Hematopoietic multipotent progenitor cell treated with erythropoietin and hydrocortisone succinate and interleukin-3 and kit ligand, for 8 days (in vitro differentiated cells): ENCODE measurements at places on chromosomes 11 and 22.

DNA sequence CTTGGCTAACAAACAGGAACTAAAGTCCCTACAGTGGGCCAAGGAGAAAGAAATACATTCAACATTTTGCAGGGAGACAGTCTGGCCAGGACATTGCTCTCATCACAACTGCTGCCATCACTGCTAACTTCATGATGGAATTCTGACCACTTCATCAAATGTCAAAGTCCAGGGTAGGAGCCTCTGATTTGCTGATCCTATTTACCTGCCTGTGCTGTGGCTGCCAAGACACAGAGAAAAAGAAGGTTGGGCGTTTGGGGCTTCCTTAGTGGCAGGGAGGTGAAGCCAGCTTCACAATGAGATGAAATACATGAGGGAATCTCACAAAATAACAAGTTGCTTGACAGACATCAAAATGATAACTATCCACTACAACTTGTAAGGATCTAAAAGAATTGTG lies 343.9 kb upstream of the CADM1 start:
- no peak for DNase-seq

- no peak for DNase-seq
Observed at GRCh38 chr22:47987885-47988515, 1225.5 kb downstream of the TBC1D22A start.

- DNase-seq: no peak
Observed at GRCh38 chr11:26134481-26135355, 197.2 kb upstream of the ANO3 start.

GRCh38 chr11:40421208-40421981 lies 1038.1 kb downstream of the LRRC4C start:
- DNase-seq: no peak

GRCh38 chr11:134535029-134536025 lies 123.3 kb upstream of the B3GAT1 start:
- no peak for DNase-seq

- no peak for DNase-seq
Observed at GRCh38 chr11:90930252-90930651, 707.4 kb upstream of the CHORDC1 start.

- no peak for DNase-seq
Observed at GRCh38 chr22:42636506-42636905, 3.9 kb downstream of the ATP5MGL start.

DNA sequence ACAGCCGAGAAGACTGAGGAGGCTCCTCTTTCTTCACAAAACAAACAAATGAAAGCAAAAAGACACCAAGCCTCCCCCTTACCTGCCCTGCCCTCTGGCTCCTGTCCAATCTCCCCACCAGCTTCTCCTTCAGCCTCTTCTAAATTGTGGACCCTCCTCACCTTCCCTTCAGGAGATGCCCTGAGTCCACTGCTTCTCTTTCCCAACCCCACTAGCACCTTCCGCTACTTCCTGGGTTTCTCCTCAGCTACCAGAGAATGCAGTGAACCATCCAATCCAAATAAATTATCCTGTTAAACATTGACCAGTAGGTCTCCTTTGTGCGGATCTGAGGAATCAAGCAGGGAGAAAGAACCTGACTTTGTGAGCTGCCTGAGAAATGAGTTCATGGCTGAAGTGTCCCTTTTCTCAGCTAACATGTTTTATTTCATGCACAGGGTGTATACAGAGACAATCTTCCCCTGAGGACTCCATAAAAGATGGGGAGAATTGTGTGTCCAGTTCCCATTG lies 63.2 kb upstream of the VPREB1 start:
- no peak for DNase-seq

GRCh38 chr11:117315285-117316196 lies 515 bp downstream of the BACE1 start:
- no peak for DNase-seq

GRCh38 chr22:36010090-36010489 lies 18.5 kb downstream of the RBFOX2 start:
- peak; percentile 64 for DNase-seq

- DNase-seq: peak; percentile 24
Observed at GRCh38 chr22:45308957-45309421, 745 bp upstream of the FAM118A start.

DNA sequence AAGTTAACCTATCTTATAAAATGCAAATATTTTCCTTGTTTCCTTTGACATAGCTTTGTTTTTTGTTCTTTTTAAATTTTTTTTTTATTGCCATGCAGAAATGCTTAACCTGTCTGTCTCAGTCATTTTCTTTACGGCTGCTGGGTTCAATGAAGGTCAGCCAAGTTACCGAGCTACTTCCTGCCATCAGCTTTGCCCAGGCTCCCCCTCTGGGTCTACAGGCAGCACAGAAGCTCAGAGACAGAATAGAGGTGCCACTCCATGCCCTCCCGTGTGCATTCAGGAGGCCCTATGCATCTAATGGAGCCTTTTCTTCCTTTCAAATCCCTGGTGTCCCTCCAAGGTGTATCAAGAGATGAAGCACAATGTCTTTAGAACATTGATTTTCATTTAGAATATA lies 411.0 kb upstream of the NARS2 start:
- no peak for DNase-seq

- peak; percentile 1 for DNase-seq
Observed at GRCh38 chr11:109641549-109641948, 219.6 kb downstream of the C11orf87 start.

GRCh38 chr22:30695351-30695851 lies 727 bp downstream of the OSBP2 start:
- DNase-seq: no peak

DNA sequence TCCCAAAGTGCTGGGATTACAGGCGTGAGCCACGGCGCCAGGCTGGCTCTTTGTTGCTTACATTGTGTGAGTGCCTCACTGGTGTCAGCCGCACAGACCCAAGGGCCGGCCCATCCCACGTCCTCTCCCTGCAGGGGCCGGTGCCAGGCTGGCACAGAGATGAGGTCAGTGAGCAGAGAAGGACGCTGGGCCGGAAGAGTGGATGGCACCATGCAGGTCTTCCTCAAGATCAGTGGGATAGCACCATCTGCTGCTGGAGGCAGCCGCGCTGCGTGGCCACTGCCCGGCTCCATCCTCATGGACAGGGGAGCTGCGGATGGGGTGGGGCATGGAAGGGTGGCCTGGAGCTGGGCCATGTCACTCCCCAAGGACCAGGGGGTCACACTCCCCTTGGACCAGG lies 22.0 kb upstream of the FGF4 start:
- no peak for DNase-seq

GRCh38 chr11:126102436-126102981 lies 39.8 kb upstream of the CDON start:
- DNase-seq: peak; percentile 90

DNA sequence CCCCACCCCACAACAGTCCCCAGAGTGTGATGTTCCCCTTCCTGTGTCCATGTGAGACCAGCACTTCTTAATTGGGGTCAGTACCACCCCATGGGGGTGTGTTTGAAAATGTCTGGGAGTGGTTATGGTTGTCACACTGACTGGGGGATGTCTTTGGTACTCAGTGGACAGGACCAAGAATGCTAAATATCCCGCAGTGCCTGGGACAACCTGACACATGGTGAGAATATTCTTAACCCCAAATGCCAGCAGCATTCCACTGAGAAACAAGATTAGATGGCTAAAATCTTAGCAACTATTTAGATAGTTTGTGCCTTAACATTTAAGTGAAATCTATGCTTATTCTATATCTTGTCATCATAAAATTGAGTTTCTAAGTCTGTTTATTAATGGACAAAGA lies 177.5 kb upstream of the ZBED5 start:
- no peak for DNase-seq

DNA sequence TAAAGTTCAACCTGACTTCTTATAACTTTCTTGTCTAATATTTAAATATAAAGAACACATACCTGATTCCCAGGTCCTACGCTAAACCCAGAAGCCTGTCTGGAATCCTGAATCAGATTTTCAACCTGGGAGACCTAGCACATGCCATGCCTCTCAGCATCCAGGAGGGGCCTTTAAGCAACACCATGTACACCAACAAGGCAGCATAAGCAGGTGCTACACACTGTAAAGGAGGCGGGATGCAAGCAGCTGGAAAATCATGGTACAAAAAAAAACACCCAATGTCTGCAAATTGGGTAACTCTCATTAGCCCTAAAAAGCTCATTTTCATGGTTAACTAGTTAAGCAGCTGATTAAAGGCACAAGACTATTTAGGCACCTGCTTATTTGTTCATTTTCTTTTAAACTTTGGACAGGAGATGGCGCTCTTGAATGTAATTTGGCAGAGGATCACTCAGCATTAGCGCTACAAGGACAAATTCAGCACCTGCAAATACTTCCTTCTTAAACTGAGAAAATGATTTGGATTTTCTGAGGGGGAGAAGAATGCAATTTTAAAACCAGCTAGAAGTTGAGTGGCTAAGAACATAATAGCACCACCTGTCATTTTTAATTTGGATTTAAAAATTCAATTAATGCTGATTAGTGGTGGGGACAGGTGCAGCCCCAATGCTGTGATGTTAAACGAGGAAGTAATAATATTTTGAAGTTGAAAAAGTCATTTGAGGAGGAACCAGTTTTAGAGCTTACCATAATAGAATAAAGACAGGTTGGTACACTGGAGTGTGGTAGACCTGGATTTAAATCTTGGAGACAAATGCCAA lies 104.0 kb downstream of the FAR1 start:
- DNase-seq: peak; percentile 90

- DNase-seq: no peak
Observed at GRCh38 chr11:94790197-94790596, 22.0 kb downstream of the AMOTL1 start.

- DNase-seq: no peak
Observed at GRCh38 chr11:21614961-21615360, 577.9 kb upstream of the ANO5 start.

DNA sequence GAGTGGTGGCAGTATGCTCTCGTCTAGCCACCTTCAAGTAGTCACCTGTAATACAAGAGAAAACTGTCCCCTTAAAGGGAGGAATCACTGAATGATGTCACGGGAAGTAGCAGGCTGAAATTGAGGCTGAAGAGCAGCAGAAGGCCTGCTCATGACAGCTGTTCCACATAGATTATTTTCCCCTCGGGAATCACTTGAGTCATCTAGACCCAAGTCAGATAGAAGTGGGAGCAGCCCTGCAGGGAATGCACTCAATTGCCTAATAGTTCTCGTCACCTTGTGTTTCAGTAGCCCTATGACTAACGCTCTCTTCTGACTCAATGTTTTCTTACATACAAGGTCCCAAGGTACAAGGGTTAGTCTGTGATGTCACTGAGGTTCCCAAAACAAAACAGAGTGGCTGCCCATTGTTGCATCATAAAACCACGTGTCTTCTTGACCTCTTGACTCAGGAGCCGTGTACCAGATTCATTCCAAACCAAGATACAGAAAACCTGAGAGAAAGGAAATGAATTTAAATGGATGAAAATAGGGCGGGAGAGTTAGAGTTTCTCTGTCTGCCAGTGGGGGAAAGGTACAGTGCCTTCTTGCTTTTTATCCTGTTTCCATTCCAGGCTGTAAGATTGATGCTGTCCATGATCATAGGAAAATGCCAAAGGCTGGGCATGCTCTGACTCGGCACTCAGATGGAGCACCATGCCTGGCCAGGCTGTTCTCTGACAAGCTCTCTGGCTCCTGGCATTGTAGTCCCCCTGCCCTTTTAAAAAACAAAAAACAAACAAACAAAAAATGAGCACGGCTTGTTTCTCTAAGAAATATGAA lies 21.6 kb upstream of the C11orf96 start:
- no peak for DNase-seq

DNA sequence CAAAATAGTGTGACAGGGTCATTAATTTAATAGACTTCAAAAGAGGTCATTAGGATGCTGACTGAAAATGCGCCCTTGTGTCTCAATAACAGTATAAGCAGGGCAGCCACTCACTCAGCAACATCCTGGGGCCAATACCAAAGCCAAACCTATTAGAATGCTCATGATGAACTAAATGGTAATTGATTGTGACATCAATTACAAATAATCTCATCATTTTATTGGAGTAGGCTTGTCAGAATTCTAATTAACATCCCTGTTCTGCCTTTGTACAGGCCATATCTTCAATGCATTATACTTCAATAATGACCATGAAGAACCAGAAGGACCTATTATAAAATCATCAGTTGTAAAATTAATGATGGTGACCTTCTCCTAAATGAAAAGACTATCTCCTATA lies 64.2 kb downstream of the DNAJC24 start:
- no peak for DNase-seq

- no peak for DNase-seq
Observed at GRCh38 chr11:132314911-132315455, 944.6 kb downstream of the NTM start.

DNA sequence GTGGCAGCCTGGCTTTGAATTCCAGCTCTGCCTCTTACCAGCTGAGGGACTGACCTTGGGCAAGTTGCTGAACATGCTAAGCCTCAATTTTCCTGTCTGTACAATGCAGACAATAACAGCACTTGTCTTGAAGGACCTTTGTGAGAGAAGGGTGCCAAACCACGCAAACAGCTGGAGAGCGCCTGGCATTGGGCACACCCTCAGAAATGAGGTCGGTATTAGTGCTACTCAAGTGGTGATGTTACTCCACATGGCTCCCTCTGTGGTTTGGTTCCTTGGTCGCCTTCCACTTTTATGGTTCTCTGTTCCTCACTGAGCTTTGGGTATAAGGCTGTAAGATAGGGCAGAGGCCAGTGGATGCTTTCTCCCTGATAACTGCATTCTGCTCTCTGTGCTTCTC lies 8.2 kb downstream of the UBASH3B start:
- DNase-seq: peak; percentile 60

- no peak for DNase-seq
Observed at GRCh38 chr11:121446752-121447156, 5.4 kb upstream of the SORL1 start.

DNA sequence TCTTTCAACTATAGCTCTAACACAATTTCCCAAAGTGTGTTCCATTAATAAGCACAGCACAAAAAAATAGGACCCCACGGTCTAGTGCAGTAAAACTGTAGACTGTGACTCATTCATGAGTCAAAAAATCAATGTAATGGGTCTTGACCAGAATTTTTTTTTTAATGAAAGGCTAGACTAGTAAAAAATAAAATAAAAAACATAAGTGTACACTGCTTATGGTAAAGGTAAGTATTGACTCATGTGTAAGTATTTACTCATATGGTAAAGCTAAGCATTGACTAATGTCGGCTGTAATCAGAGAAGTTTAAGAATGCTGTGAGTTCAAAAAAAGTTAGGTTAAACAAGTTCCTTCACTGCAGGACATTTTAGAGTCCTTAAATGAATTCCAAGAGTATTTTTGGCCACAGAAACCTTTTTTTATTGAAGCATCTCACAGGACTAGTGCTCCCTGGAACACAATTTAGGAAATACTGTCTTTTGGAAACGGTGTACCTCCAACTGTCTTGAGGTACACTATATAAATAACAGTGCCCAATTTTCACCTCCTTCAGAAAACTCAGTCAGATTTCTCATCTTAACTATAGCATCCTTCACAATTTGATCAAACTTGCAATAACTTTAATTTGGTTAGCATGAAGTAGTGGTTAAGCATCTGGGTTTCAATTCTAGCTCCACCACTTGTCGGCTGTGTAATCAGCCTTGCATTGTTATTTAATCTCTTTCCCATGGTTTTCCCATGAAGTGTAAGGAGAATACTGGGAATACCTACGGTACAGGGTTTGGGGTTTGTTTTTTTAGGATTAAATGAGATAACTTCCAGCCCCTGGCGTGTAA lies 2.1 kb downstream of the CCDC73 start:
- no peak for DNase-seq
